ENCODE measurements at places on chromosomes 7 and 10.

GRCh38 chr10:129848696-129849451 lies 115.2 kb downstream of the EBF3 start:
- no peak for DNase-seq

- no peak for DNase-seq
Observed at GRCh38 chr10:65793738-65794425, 1132.0 kb upstream of the LRRTM3 start.

DNA sequence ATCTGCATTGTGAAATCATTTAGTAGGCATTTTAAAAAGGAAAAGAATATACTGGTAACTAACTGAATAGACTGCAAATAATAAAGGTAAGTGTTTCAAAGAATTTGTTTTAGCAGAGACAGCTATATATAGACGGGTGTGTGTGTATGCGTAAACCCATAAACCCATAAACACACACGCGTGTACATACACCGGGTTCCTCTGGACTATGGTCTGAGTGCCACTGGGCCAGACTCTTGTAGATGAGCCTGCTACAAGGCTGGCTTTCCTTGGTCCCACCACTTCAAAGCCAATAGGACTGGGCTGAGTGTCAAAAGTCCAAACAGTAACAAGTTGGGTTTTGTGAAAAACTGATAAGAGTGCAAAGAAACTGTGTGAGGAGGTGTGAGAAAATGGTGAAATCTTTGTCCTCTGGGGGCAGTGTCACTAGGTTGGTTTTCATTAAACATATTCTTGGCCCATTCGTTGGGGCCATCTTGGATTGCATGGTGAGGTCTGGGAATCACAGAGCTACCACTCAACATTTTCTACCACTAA lies 39.8 kb downstream of the GNA12 start:
- no peak for DNase-seq

GRCh38 chr10:100997360-100998182 lies 2.0 kb upstream of the LZTS2 start:
- DNase-seq, result peak; percentile 39

DNA sequence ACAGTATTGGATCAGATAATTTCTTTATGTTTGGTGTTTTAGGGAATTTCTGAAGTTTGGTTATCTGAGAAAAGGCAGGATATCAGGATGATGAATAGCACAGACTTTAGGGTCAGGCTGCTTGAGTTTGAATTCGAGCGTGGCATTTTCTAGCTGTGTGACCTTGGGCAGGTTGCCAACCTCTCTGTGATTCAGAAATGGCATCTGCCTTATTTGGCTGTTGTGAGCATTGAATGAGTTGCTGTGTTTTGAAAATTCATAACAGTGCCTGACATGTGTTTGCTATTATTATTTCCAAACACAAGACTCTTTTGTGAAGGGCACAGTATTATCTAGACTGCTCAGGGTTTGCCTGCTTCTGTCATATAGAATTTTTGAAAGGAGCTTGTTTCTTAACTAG lies 66.9 kb downstream of the NXPH1 start:
- no peak for DNase-seq

DNA sequence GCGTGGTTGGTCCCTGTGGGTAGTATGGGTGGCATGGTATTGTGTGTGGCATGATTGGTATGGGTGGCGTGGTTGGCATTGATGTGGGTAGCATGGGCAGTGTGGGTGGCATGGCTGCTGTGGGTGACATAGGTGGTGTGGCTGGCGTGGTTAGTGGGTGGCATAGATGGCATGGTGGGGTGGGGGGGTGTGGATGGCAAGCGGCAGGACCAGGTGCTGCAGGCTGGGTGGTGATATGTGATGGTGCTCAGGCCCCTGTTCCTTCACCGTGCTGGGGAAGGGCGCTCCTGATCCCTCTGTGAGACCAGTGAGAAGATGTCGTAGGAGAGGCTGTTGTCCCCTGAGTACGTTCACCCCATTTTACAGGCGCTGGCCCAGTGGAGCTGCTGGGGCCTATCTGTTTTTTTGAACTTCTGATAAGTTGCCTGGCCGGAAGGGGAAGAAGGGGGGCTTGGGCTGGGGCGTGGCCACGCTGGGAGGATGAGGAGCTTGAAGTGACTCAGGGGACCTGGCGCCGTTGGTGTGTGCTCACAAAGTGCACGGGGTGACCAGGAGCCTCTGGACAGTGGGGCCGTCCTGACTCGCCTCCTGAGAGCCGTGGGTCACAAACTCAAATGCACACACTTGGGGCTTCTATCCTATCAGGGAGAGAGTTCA lies 17.5 kb downstream of the INPP5A start:
- DNase-seq, result peak; percentile 34

DNA sequence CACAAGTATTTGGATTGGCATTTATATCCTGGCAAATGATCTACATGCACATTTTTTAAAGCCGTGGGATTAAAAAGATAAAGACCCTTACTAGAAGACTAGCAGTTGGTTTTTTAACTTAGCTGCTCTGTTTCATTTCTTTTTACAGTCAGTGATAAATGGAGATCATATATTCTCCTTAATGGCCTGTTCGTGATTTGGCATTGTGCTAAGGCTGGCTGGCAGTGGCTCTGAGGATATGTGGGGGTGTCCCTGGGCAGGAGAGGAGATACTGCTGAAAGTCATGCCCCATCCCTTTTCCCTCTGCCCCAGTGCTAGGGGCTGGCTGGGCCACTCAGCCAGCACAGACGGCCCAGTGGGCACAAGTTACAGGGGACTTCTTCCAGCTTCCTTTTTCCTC lies 341.7 kb downstream of the PRPF18 start:
- no peak for DNase-seq

GRCh38 chr10:36725581-36726520 lies 399.5 kb upstream of the ANKRD30A start:
- DNase-seq, result no peak

- DNase-seq, result no peak
Observed at GRCh38 chr7:105707967-105708762, 126.9 kb upstream of the EFCAB10 start.

GRCh38 chr7:148828965-148829364 lies 55.1 kb downstream of the EZH2 start:
- DNase-seq, result no peak

DNA sequence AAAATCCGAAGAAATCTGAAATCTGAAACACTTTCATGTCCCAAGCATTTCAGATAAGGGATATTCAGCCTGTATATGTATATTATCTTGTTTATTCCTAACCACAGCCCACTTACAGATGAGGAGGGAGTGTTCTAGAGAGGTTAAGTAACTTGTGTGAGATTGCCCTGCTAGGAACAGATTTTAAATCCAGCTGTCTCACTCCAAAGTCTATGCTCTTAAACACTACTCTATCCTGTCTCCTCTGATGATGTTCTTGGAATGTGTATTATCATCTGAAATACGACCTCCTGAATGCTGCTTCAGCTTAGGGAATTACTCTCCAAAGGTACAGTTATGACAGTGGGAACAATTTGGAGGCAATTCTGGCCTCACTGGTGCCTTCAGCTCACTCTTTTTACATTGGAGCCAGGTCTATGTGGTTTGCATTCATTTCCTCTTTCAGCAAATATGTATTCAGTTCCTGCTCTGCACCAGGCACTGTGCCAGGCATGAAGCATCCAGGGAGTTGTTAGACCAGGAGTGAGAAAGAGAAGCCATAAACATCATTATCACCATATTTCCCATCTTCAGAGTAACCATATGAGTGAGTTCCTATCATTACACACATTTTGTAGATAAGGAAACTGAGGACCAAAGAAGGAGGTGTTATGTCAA lies 70.2 kb downstream of the NOC3L start:
- DNase-seq, result no peak

DNA sequence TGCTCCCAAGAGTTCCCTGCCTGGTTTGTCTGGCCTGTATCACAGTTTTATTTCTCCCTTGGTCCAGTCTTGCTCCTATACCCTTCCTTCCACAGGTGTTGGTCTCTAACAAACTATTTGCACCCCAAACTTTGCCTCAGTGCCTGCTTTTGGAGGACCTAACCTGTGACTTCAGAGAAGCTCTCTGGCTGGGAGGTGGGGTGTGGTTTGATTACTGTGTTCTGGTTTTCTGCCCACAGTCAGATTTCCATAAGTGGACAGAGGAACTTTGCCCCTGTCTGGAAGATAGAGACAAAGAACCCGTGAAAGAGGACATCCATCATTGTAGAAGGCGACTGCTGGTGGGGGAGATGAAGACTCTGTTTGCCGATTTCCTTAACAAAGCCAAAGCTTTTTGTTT lies 55.8 kb upstream of the TRIL start:
- DNase-seq, result no peak

DNA sequence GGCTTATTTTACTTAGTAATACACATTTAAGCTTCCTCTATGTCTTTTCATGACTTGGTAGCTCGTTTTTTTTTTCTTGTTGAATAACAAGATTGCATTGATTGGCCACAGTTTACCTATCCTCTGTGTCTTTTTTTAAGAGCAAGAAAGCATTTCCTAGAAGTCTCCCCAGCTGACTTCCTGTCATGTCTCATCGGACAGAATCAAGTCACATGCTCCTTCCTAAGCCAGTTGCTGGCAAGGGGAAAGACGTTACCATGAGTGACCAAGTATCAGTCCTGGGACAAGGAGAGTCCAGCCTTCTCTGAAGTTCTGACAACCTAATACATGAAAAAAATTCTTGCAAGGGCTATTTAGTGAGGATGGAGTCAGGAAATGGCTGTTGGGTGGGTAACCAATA lies 24.9 kb upstream of the SFRP5 start:
- DNase-seq, result no peak

- no peak for DNase-seq
Observed at GRCh38 chr10:24894309-24894708, 58.1 kb downstream of the PRTFDC1 start.

GRCh38 chr10:28558186-28558585 lies 25.3 kb downstream of the WAC start:
- no peak for DNase-seq

DNA sequence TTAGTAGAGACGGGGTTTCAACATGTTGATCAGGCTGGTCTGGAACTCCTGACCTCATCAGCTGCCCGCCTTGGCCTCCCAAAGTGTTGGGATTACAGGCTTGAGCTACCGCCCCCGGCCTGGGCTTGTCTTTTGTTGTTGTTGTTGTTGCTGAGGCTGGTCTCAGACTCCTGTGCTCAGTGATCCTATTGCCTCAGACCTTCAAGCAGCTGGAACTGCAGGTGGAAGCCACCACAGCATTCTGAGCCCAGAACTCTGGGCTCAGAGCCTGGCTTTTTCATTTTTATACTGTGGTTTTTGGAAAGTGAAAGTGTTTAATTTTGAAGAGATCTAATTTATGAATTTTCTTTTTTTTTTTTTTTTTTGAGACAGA lies 16.2 kb upstream of the DNAJB6 start:
- no peak for DNase-seq

- DNase-seq, result no peak
Observed at GRCh38 chr10:104252368-104252767, 2.3 kb upstream of the GSTO1 start.

- no peak for DNase-seq
Observed at GRCh38 chr10:49170632-49171325, 17.4 kb downstream of the TMEM273 start.

GRCh38 chr10:96964131-96964530 lies 132.0 kb downstream of the LCOR start:
- DNase-seq, result no peak

DNA sequence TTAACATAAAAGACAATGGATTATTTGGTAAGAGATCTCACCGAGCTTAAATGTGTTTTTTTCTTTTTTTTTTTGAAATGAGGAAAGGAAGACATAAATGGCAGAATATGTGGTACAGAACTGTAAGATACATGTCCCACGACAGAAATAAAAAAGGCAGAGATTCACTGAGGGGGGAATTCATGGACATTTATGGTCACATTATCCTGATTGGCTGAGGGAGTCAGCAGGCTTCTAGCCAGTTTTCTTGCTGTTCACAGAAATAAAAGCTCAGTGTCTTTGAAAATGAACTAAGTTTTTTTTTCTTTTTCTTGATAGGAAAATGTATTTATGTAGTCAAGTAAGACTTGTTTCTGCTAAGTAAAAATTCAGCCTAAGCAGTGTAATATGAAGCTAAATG lies 8.2 kb upstream of the FAS start:
- no peak for DNase-seq

GRCh38 chr10:30553626-30554439 lies 75.7 kb downstream of the LYZL2 start:
- DNase-seq, result no peak

- no peak for DNase-seq
Observed at GRCh38 chr10:104648421-104648820, 7.3 kb downstream of the SORCS3 start.

GRCh38 chr7:55572378-55573233 lies at the start of gene VOPP1:
TSS of gene VOPP1 (minus strand) at chr7:55572502. CDS start at chr7:55572324, 178 bp downstream.
- DNase-seq, result peak; percentile 29

DNA sequence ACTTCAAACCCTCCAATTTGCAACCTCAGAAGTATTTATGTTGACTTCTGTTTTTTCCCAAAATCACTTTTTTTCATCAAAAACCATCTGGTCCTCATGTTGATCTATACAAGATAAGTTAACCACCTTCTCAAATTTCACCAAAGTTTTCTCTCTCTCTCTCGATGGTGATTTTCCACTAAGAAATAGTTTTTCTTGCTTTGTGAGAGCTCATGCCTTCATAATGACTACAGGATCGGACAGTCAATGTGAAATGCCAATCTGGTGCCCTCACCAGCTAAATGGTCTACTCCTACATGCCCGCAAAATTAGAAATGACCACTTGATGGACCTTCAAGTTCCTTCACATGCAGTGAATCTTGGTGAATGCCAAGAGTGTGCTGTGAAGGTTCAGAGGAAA lies 40.4 kb downstream of the CNNM1 start:
- no peak for DNase-seq

GRCh38 chr10:79274279-79275104 lies 72.8 kb upstream of the PPIF start:
- DNase-seq, result no peak

GRCh38 chr7:18294411-18294810 lies 201.1 kb upstream of the HDAC9 start:
- DNase-seq, result no peak

DNA sequence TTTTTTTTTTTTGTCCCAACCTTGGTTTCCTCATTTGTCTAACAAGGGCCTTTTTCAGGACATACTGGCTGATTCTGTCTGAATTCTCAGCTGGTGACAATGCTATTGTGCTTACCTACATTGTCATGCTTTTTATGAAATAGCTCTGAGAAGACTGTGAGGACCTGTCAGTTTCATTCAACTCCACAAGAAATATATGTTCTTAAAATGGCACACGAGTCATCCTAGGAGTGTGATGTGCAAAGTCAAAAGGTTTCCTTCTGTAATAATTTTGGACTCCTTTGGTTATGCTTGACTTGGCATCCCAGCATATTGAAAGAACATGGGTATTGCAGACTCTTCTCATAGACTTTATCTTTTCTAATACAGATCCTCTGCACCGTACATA lies 316.0 kb downstream of the GFRA1 start:
- DNase-seq, result no peak

GRCh38 chr10:70115948-70116682 lies 16.5 kb downstream of the AIFM2 start:
- DNase-seq, result peak; percentile 29

- no peak for DNase-seq
Observed at GRCh38 chr10:73094986-73095480, 1.6 kb downstream of the P4HA1 start.

DNA sequence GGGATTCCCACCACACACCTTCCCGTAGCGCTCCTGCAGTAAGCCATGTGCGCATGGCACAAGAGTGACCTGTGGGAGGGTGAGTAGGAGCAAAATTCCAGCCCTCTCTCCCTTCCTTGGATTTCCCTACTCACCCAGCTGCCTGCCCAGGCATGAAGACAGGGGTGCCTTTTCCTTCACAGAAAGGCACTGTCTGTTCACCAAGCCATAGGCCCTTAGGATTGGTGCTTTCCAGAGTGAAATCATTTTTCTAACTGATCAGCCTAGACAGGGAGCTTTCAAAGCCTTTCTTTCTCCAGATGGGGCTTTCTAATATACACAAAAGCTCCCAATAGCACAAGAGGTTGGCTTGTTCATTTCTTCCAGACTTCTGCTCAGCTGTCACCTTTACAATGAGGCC lies 79.7 kb downstream of the CTTNBP2 start:
- DNase-seq, result no peak
